ENCODE measurements at places on chromosomes 12 and 14. TPM values are rescaled to one million over a fixed set of nuclear protein-coding genes. Genes with fewer than 3 reads are reported as not detected.

GRCh38 chr14:95784137-95784536 lies 70.2 kb upstream of the TCL1A start:
- DNase-seq = no peak

DNA sequence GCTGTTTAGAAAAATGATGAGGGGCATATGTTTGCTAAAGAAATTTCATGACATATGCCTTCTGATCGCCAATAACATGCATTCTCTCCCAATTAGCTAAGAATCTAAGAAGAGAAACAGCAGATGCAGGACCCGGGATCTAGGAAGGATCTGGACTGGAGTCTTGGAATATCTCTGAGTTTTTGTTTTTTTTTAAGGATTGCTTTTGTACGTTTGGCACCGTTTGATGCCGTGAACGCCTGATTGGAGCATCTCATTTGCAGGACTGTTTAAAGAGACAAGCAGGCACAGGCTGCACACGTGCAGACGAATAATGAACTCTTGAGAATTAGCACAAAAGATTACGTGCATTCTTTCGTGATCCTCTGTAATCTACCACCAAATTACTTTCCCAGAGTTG lies 13.6 kb downstream of the EML1 start:
- DNase-seq = no peak

DERA gene
- total RNA-seq = 34.9 TPM

IL22 gene
- total RNA-seq = not detected

GRCh38 chr14:64563696-64564095 lies 13.9 kb downstream of the PPP1R36 start:
- DNase-seq = no peak

GRCh38 chr14:75634848-75635247 lies 25.8 kb downstream of the ERG28 start:
- DNase-seq = no peak

- DNase-seq = no peak
These were observed 1398.0 kb upstream of the FLRT2 start for GRCh38 chr14:84131924-84132323.

LGMN gene
- total RNA-seq = 3.5 TPM

DNA sequence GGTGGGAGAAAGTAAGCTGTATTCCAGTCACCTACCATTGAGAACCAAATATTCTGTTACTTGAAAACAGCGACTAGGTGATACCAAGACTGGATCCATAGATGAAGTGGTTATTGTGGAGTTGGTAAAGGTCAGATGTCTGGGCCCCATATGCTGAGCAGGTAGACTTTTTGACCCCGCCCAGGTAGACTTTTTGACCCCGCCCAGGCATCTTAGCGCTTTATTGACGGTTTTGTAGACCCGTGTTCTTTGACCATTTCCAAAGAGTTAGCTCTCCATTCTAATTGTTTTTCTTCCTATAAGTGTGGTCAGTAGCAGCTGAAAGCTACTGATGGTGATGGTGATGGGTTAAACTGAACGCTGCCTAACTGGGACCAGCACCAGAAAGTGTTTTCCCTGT lies 61.6 kb downstream of the SLC8A3 start:
- DNase-seq = no peak

DNA sequence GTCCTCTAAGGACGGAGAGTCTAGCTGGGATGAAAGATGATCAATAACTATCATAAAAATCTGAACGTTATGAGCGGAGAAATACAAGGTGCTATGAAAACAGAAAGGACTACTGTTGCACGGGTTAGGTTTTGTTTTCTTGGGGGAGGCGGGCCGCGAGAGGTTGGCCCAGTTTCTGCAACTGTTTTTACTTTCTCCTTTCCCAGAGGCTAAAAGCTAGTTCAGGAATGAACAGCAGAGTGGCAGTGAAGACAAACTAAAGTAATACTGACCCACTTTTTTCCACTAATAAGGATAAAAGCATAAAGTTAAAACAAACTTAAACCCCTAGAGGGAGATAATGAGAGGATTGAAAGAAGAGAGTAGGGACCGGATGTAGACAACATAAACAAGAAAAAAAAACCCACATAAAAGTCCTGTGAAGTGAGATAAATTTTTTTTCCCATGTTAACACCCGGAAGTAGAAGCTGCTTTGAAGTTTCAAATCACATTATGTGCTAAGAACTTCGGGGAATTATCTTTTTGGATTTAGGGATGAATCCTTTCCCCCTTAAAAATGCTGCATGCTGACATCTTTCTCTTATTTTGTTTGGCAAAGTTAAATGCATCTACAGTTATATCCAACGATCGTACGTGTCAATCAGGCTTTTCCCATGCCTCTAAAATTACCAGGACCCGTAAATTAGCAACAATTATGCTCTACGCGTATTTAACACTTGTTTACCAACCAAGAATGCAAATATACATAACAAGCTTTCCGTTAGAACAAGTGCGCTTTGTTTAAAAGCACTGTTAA lies 1.0 kb upstream of the CDK17 start:
- DNase-seq = peak; percentile 72

DNA sequence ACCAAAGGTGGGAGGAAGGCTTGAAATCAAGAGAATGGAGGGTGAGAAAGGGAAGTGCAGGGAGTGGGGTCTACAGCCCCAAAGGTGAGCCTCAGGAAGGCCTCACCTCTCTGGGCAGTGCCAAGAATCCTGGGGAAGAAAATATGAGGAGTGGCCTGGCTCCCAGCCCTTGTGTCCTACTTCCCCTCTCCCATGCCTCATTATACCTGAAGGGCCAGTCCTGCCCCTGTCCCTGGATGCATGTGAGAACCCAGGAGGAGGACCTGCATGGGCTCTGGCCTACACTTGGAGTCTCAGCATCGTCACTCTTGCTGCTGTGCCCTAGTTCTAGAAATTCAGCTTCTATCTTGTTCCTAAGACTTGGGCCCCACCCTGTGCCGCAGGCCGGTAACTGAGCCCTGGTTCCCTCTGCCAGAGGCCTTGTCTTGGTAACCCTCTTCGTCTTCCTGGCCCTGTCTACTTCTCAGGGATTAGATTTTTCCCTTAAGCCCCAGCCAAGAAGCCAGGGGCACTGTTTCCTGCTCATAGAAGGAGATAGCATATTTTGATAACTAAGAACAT lies 10.9 kb upstream of the MYH7 start:
- no peak for DNase-seq

- DNase-seq = no peak
These were observed 217.9 kb upstream of the PWP1 start for GRCh38 chr12:107467716-107468115.

TUBA1C gene
- 318 TPM for total RNA-seq

DNA sequence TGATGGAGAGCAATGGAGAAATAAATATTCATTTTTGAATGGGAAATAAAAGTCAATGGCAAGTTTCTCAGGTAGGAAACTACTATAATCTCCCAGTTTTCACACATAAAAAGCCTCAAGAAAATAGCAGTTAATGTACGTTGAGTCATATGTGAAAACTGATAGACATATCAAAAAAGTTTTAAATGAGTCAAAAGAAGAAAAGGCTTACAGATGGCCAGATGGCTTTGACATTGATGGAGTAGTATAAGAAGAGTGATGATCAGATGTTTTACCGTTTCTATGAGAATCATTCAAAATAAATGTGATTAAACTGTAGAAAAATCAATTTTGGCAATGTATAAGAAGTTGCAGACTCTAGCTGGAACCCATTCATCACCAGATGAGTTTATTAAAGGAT lies 97.8 kb downstream of the LLPH start:
- DNase-seq = no peak

Measured in GM12878 (cell line).